ENCODE measurements at places on chromosomes 16 and 17.

GRCh38 chr16:5615868-5616642, 518.5 kb upstream of the EEF2KMT start:
- DNase-seq, result peak; percentile 51

DNA sequence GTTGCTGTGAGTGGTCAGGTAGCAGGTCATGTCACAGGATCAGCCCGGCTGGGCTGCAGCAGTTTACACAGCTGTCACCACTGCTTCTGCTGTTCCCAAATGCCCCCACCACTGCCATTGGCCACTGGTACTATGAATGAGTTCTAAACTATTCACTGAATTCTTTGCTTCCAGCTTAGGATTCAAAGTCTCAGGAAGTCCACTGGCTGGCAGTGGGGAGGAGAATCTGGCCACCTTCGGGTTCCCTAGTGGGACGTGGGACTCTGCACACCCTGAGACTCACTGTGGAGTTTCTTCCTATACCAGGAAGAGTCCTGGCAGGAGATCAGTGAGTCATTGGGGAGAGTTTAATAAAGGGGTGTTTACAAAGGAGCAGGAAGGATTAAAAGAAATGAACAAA, 6.9 kb downstream of the MT1X start:
- no peak for DNase-seq

DNA sequence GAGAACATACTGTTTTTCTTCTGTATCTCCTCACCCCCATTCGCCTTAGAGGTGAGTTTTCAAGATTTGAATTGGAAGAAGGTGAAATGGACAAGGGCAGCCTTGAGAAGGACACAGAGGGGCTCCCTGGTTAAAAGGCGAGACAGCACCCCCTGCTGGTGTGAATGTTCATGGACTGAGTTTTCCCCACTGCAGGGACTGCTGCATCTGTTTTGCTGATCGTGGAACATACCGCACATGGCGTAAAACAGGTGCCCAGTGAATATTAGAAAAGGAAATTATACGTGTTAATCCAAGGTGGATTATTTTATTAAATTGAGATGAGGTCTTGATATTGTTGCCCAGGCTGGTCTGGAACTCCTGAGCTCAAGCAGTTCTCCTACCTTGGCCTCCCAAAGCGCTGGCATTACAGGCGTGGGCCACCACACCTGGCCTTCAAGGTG, 54.5 kb downstream of the NDE1 start:
- DNase-seq, result peak; percentile 90

GRCh38 chr17:71472809-71473789, 647.7 kb upstream of the SOX9 start:
- DNase-seq, result peak; percentile 69

DNA sequence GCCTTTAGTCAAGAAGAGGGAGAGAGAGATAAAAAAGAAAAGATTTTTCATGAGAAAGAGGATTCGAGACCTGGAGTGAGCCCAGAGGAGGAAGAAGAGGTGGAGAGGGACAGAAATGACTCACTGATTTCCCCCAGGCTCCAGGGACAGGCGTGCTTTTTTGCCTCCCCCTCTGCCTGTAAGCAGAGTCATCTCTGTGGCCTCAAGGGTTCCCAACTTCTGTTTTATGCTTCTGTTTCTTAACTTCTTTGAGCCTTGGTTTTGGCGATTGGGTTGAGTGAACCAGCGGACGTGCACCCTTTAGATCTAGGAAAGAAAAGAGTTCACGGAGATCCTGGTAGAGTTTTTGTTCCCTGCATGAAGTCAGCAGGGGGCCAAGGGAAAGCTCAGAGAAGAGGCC, 147.9 kb upstream of the NOL11 start:
- DNase-seq, result no peak

DNA sequence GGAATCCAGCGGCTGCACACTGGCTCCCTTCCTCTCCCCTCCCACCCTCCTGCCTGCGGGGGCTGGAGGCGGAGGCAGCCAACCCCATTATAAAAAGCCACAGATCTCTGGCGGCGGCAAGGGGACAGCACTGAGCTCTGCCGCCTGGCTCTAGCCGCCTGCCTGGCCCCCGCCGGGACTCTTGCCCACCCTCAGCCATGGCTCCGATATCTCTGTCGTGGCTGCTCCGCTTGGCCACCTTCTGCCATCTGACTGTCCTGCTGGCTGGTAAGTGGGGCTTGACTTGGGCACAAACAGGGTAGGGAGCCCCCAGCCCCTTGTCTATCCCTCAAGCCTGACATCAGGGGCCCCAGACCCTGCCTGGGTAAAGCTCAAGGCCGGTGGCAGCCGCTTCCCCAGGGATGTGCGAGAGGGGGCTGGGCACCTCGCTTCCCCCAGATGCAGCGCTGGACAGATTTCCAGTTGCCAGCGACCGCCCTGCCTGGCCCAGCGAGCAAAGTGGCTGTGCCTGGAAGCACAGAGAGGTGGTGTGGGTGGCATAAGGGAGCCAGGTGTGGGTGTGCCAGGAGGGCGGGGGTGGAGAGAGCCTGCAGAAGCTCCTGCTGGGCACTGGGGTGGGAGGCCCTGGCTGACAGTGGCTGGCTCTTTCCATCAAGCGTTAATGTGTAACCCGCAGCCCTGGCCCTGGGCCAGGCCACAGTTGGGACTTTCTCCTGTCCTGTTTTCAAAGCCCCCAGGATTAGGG, at the start of gene CX3CL1:
Gene CX3CL1 (plus strand): TSS at position 119 of the 745 bp plus-strand sequence. CDS start 79 bp downstream, at position 198.
- DNase-seq, result peak; percentile 77

DNA sequence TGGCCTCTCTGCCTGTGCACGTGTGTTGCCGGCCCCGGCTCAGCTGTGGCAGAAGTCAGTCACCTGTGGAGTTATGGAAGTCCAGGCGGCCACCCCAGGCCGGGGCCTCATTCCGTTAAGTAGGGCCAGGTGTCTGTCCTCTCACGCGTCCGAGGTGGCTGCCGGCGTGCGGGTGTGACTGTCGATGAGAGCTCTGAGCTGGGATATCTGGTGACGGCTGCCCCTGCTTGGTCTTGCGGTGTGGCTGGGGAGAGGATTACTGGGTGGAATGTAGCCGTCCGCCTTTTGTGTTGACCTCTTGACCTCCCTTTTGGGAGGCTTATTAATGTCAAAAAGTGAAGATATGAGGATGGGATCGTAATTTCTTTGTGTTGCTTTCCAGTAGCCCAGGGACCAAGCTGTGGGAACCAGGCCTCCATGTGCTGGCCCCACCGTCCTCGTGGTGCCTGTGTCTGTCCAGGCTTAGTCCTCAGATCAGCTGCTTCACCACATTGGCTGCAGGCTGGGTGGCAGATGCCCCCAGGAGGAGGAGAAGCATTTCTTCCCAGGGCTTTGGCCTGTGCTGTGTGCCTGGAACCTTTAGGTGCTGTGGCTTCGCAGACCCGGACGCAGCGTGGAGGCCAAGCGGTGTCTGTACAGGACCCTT, 23.0 kb upstream of the ZNF750 start:
- DNase-seq, result no peak

DNA sequence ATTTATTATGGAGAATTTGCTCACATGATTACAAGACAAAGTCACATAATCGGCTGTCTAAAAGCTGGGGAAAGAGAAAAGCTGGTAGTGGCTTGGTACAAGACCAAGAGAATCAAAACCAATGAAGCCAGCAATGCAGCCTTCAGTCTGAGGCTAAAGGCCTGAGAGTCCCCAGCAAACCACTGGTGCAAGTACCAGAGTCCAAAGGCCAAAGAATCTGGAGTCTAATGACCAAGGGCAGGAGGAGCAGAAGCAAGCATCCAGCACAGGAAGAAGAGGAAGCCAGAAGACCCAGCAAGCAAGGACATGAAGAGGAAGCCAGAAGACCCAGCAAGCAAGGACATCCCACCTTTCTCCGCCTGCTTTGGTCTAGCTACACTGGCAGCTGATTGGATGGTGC, 250.6 kb upstream of the SALL1 start:
- DNase-seq, result no peak

DNA sequence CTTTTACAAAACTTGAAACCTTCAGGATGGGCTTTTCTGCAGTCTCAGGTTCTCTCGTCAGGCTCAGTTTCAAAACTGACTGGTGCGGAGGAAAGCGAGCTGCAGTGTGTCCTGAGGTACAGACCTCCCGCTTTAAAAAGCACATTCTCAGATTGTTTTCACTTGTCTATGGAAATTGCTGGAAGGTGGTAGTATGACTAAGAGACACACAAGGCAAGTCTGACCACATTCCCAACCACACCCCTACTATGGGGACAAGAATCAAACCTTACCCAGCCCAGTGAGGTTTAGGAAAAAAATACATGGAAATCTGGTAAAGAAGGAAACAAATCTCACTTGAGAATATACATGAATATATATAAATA, 18.2 kb downstream of the SRP68 start:
- peak; percentile 57 for DNase-seq

GRCh38 chr17:42329025-42329976, 41.0 kb downstream of the STAT5A start:
- DNase-seq, result peak; percentile 69

GRCh38 chr17:12773153-12773552, 16.1 kb upstream of the ARHGAP44 start:
- no peak for DNase-seq

Measured in AG20443 (cell line).